ENCODE measurements at places on chromosomes 12 and 14. TPM values are rescaled to one million over a fixed set of nuclear protein-coding genes. Genes with fewer than 3 reads are reported as not detected.

RASSF9 gene
- total RNA-seq: 2.5 TPM

GALNT8 gene
- 3.5 TPM for total RNA-seq

VIPAS39 gene
- 9.1 TPM for total RNA-seq

GPR137C gene
- total RNA-seq: 0.74 TPM

NXPH4 gene
- 2.1 TPM for total RNA-seq

SLC5A8 gene
- total RNA-seq: not detected

CLEC4C gene
- not detected for total RNA-seq

DHH gene
- total RNA-seq: 1.0 TPM

MMP17 gene
- 2.4 TPM for total RNA-seq

GRCh38 chr14:46322076-46322475 is 329.5 kb downstream of the RPL10L start:
- no peak for DNase-seq

- DNase-seq: no peak
These were observed 62.1 kb downstream of the RESF1 start for GRCh38 chr12:32021346-32021773.

- DNase-seq: no peak
These were observed 39.4 kb downstream of the PARP11 start for GRCh38 chr12:3833670-3834310.

DNA sequence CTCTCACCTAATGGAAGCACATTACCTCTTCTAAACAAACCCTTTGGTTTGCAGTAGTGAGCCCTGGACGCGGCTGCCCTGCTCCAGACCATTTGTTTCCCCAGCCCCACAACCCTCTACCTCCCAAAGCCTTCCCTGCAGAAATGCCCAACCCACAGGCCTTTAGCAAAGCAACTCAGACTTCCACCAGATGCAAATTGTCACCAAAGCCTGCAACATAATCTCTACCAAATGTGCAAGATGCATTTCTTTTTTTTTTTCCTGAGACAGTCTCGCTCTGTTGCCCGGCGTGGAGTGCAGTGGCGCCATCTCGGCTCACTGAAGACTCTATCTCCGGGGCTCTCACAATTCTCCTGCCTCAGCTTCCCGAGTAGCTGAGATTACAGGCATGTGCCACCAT is 56.2 kb downstream of the VWF start:
- no peak for DNase-seq

- peak; percentile 10 for DNase-seq
These were observed 462.3 kb upstream of the LRFN5 start for GRCh38 chr14:41144370-41144769.

DNA sequence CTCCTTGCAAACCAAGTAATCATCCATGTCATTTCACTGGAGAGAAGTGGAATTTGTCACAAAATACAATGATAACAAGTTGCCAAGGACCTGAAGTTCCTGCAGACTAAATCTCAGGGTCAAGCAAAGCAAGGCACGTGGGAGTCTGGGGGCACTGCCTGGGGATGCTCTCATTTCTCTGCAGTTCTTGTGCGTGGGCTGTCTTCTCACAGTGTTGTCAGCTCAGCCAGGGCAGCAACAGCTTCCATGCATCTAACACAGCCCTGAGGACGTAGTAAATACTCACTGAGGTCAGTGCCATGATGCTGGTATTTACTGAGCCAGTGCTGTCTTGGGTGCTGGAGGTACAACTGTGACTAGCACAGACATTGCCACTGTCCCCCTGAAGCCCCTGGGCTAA is 62.9 kb upstream of the CMKLR1 start:
- no peak for DNase-seq

GRCh38 chr12:54431911-54432814 is 13.1 kb upstream of the ITGA5 start:
- peak; percentile 92 for DNase-seq

DNA sequence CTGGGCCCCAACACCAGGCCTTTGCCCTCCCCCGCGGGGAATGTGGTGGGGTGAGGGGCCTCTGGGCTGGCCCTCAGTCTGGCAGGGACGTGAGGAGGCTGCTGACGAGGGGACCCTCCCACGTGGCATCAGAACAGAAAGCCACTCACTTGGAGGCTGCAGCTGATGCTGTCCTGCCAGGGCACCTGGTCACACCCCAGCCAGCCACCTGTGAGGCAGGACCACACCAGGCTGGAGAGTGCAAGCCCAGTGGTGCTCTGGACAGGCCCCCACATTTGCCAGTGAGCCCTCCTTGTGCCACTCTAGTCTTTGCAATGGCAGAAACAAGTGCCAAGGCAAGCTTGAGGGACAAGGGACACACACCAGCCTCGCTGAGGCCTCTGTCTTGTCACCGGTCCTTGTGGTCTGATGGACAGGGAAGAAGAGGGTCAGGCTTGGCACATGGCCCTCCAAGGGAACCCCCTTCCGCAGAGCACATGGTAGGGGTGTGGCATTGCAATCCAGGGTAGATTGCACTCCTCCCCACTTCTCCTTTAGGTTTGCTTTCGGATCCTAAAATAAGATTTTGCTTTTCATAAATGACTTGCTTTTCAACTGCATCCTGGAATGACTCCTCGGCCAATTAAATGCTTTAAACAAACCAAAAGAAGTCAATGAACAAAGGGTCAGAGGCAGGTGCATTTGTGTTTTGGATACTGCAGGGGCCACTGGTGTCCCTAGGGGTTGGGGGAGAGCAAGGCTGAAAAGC is 53.7 kb downstream of the CCDC88C start:
- no peak for DNase-seq

GRCh38 chr14:64889352-64889751 is 9.6 kb upstream of the SPTB start:
- no peak for DNase-seq

GRCh38 chr12:6367065-6367968 is 8.0 kb downstream of the SCNN1A start:
- no peak for DNase-seq

GRCh38 chr12:115190010-115190770 is 506.2 kb upstream of the TBX3 start:
- no peak for DNase-seq
